ENCODE measurements at places on chromosomes 11 and 22. TPM values are rescaled to one million over a fixed set of nuclear protein-coding genes. Genes with fewer than 3 reads are reported as not detected.

DNA sequence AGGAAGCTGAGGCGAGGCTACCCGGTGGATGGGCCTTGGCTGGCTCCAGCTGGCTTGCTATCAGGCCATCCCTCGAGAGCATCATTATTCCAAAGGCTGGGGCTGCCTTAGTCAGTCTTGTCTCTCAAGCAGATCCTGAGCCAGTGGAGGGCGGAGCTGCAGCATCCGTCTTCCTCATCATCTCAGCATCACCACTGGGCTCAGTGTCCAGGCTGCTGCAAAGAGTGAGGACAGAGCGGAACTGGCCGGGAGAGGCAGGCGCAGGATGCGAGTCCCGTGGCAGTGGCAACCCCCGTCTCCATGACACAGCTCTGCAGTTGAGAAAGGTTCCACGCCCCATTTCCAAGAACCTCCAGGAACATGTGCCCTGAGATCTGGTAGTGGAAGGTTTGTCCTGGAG is 4.4 kb downstream of the TP53I11 start:
- DNase-seq, result no peak

LGALS12 gene
- total RNA-seq, result not detected

DNA sequence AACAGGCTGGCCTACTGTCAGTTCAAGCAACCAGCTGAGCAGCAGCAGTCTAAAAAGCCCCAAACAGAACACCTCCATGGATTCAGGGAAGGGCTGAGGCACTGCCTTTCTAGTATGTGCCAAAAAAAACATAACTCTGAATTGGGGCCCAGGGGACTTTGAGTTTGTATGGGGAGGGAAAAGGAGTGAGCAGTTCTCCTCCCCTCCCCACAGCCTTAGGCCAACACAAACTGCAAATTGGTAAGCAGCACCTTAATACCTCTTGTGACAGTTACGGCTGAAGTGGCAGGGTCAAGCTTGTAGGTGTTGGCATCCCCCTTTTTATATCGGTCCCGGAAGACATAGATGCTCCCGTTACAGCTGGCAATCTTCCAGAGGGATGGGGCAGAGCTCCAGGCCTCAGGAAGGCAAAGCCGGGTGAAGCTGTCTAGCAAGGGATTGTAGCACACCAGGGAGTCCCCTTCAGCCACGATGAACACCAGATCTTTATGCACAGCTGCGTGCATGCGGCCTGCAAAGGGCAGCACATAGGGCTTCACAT is 6.0 kb downstream of the KBTBD4 start:
- no peak for DNase-seq

GRCh38 chr11:109597336-109597735 is 175.3 kb downstream of the C11orf87 start:
- no peak for DNase-seq

DNA sequence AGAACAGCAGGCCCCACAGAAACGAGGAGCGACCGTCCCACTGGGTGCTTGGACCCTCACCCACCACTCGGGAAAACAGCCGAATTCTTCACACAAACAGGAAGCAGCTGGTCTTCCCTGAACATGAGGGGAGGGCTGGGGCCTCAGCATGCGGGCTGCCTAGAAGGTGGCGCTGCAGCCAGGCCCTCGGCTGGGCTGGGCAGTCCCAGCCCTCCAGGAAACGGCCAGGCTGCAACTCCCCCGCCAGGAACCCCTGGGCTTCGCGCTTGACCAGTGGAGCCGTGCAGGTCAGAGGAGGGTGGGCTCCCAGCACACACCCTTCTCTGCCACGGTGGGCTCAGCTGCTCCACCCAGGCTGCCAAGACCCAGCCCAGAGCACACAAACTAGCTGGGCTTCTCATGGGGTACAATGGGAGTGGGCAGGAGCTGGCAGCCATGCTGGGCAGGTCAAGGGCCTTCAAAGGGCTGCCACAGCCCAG is 29.6 kb downstream of the IGF2 start:
- DNase-seq, result no peak

GRCh38 chr11:13931356-13931755 is 31.2 kb upstream of the SPON1 start:
- no peak for DNase-seq

GRCh38 chr11:119085437-119085847 is 761 bp downstream of the HMBS start:
- no peak for DNase-seq

- no peak for DNase-seq
These were observed 30.2 kb upstream of the ACCSL start for GRCh38 chr11:44017443-44018126.

- DNase-seq, result no peak
These were observed 10.2 kb upstream of the POU2F3 start for GRCh38 chr11:120229451-120230424.

- no peak for DNase-seq
These were observed 1005.1 kb downstream of the BRD1 start for GRCh38 chr22:48822278-48823233.

- no peak for DNase-seq
These were observed 1.2 kb upstream of the PLA2G3 start for GRCh38 chr22:31141551-31141950.

GDPD4 gene
- total RNA-seq, result not detected

DNA sequence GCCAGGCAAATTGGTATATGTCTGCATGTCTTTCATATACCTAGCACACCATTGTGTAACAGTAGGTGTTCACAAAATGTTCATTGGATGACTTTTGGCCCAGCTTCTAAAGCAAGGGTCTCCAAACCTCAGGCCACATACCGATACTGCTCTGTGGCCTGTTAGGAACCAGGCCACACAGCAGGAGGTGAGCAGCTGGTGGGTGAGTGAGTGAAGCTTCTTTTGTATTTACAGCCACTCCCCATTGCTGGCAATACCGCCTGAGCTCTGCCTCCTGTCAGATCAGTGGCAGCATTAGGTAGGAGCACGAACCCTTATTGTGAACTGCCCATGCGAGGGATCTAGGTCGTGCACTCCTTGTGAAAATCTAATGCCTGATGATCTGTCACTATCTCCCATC is 836.6 kb downstream of the NTM start:
- no peak for DNase-seq

MPZL2 gene
- total RNA-seq, result 0.17 TPM

USH1C gene
- total RNA-seq, result not detected

- peak; percentile 33 for DNase-seq
These were observed 38.9 kb downstream of the OR10A6 start for GRCh38 chr11:7892059-7892699.

CABP7 gene
- 1.1 TPM for total RNA-seq

- DNase-seq, result no peak
These were observed 9.2 kb downstream of the FADD start for GRCh38 chr11:70212227-70212811.

CCT8L2 gene
- not detected for total RNA-seq

GRCh38 chr11:108727665-108728064 is 62.8 kb downstream of the DDX10 start:
- no peak for DNase-seq

DNA sequence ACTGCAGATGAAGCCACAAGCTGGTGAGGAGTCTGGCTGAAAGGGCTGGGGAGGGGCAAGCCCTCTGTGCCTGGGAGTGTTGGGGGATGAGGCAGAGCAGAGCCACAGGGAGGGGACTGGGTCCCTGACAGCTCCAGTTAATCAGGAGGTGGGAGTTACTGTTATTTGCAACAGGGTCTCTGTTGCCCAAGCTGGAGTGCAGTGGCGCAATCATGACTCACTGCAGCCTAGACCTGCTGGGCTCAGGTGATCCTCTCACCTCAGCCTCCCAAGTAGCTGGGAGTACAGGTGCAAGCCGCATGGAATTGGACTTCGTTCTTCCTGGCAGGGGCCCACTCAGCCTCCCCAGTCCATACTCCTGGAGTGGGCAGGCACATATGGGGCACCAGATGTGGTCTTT is 7.7 kb downstream of the SCN2B start:
- no peak for DNase-seq

DNA sequence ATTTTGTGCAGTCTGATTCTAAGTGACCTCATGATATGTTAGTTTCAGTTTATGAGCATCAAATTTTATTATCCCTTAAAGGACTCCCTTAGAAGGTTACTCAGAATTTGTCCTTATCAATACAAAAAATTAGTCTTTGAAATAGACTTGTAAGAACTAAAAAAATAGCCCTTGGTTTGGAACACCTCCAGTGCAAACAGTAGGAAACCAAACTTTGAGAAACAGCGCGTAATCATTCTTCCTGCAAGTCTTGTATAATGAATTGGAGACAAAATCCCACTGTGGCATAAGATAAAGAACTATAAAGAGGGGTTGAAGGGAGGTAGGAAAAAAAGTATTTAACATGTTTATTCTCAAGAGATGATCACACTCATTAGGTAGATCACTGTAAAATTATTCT is 10.8 kb upstream of the MSANTD4 start:
- no peak for DNase-seq

CCDC73 gene
- not detected for total RNA-seq

DNA sequence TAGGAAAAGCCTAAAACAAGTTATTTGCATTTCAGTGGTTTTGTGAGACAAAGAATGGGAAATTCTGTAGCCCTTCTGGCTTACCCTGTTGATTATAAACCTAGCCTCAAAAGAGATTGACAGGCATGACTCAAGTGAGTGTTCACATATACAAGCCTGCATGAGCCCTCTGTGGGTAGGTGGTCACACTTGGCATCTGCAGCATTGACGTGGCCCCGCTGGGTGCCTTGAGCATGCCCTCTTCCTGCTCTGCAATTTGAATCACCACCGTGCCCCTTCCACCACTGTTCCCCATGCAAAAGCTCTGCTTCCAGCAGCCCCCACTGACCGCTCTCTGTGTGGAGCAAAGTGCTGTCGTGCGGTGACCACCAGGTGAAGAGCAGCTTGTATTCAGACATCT is 21.0 kb upstream of the ADSL start:
- DNase-seq, result no peak

- peak; percentile 65 for DNase-seq
These were observed 10.9 kb downstream of the PIM3 start for GRCh38 chr22:49971232-49972162.

GRCh38 chr11:67410369-67410831 is 5.1 kb upstream of the CARNS1 start:
- DNase-seq, result no peak

- peak; percentile 58 for DNase-seq
These were observed 96.3 kb upstream of the RAB1B start for GRCh38 chr11:66172146-66172545.

Measured in Daoy (cell line).